Progenitor cell of endocrine pancreas (in vitro differentiated cells): ENCODE measurements at places on chromosomes 2 and 18.

DNA sequence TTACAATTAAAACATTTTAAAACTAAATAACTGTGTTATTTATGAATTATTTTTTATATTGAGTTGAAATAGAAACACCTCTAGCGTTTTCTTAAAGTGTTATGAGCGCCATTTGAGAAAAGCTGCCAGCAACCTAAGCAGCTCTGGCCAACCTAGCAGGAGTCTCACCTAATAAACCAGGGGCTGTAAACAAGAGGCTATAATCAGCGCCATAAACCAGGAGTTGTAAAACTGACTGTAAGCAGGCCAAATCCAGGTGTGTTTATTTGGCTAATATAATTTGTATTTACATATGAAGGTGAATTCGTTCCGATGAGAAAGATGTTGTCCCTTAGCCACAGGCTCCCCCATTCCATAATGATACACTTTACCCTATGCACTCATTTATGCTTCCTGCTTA lies 34.7 kb downstream of the LRRTM1 start:
- no peak for DNase-seq

GRCh38 chr2:184215745-184216144 lies 382.6 kb upstream of the ZNF804A start:
- DNase-seq = no peak

DNA sequence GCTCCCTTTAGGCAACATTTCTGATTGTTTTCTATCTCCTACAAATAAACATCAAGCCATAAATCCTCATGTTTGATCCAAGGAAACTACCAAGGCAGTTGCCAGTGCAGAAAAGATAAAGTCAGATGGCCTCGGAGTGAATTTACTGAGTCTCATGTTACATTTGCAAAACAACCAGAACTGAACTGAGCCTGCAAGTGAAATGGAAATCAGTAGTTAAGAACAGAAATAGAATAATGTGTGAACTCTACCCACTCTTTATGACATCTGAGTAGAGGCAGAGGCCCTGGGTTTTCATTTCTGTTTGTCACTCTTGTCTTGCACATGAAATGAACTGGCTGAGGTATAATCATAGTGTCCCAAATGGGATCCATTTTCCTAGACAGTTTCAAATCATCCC lies 20.4 kb upstream of the DAPL1 start:
- DNase-seq = no peak

- no peak for DNase-seq
Measured at GRCh38 chr2:20052861-20053281, 1.4 kb upstream of the LAPTM4A start.

DNA sequence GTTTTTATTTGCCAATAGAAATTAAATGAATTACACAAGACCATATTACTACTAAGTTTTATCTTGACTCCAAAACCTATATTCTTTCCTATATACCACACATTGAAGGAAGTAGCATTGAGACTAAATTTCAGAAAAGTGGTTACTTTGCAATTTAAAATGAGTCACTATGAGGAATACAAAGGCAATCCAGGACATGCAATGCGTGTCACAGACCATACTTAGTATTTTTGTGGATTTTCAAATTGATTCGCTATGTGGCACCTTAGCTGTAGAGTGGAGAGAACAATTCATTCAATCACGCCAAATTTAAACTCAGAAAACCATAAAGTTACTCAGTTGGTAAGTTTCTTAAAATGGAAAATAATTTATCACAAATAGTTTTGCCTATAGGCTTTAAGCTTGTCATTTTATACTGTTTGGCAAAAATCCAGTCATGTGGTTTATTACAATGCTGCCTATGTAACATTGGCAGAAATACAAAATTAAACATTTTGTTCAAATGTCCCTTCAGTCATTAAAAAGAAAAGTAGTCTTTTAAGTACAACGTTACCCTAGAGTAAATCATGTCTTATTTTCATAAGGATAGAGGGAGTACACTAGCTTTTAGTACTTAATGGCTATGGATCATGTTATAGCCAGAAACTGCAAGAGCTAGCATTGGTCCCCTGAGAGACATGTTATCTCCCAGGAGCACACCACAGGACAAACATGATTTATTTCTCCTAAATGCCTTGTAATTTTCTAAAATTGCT lies 222.8 kb upstream of the CDH7 start:
- DNase-seq = no peak
